NCI-H2029 (cell line): ENCODE measurements at places on chromosomes 13 and 19.

GRCh38 chr19:40561947-40562346, 14.7 kb upstream of the SHKBP1 start:
- no peak for DNase-seq

GRCh38 chr19:10353793-10354391, 14.5 kb upstream of the ICAM3 start:
- DNase-seq: no peak

DNA sequence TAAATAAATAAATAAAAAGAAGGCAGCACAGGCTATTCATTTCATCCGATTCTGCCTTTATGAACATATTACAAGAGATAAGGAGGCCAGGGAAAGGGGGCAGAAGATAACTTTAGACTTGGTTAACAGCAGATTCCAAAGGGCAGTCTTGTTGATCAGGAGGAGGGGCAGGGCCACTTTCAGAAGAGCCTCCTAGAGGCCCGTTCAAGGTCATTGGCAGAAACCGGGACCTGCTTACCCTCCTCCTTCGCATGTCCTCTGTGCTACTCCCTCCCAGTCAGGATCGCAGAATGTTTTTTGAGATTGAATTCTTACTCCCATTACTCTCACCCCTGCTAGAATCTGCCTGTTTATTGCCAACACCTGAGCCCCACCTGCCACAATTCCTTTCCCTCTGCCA, 217.0 kb upstream of the IPO5 start:
- no peak for DNase-seq

- DNase-seq: no peak
Measured at GRCh38 chr19:52527956-52528351, 486 bp downstream of the ZNF808 start.

DNA sequence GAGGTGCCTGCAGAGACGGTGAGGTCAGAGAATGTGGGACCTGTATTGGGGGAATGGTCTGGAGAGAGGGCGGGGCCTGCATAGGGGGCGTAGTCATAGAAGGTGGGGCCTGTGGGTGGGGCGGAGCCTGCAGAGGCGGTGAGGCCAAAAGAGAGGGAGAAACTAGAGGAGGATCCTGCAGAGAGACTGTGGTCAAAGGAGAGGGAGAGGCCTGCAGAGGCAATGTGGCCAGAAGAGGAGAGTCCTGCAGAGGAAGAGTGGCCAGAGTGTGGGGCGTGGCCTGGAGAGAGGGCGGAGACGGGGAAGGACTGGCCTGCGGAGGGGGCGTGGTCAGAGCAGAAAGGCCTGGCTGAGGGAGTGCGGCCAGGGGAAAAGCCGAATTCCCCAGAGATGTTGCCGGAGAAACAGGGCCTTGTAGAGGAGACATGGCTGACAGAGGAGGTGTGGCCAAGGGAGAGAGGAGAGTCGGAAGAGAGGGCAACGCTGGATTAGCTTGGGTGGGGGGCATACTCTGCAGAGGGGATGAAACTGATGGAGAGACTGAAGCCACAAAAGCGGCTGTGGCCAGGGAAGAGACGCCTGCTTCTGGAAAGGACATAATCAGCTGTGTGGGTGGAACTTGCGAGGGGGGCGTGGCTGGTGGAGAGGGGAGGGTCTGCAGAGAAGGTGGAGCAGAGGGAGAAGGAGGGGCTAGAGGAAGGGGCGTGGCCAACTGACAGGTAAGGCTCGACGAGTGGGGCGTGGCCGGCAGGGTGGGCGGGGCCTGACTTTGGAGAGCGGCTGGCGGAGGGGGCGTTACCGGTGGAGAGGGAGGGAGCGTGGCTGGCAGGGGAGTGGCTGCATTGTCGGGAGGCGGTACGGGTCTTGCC, 2.5 kb downstream of the PRR36 start:
- DNase-seq: peak; percentile 97

DNA sequence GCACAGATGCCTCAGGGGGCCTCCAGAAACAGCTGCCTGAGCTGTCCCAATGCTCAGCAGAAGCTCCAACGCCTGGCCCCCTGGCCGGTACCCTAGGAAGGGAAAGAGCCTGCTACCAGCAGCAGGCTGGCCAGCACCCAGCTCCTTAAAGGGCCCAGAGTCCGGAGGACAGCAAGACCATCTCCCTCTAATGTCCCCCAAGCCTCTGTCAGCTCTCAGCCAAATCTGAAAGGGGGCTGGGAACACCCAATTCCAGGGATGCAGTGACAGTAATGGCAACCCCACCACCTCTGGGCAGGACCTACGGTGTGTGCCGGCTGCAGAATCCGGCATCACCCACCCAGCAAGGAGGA, 4.2 kb downstream of the PPP6R1 start:
- no peak for DNase-seq

DNA sequence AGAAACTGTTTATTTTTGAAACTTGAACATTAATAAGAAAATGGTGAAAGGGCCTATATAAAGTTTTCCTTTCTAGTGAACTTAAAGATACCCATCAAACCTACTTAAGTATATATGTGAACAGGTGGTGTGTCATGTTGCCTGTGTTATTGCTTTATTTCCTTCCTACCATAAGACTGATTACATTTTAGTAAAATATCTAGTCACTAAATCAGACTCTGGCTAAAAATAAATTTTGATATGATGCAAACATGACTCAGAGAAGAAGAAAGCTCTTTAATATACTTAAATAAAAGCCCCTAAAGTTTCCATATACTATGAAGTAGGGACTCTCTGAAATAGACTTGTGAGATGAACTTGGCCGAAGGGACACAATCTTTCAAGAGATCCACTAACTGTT, 35.1 kb upstream of the FBXL3 start:
- DNase-seq: no peak

DNA sequence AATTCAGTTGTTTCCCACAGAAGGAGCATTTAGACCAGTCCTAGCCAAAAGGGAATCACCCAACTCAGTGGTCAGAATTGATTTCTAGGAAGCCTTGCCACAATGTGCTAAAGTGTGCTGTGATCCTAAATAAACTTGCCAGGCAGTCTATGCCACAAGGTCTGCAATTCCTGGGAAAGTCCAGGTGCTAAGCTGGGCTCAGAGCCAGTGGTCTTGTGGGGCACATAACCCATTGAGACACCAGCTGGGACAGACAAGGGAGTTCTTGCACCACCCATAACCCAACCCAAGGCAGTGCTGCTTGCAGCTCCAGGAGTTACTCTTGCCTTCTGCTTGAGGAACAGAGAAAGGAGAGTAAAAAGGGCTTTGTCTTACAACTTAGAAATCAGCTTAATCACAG, 489.5 kb upstream of the SPRY2 start:
- no peak for DNase-seq

- no peak for DNase-seq
Measured at GRCh38 chr13:79226938-79227337, 179.1 kb downstream of the RBM26 start.

DNA sequence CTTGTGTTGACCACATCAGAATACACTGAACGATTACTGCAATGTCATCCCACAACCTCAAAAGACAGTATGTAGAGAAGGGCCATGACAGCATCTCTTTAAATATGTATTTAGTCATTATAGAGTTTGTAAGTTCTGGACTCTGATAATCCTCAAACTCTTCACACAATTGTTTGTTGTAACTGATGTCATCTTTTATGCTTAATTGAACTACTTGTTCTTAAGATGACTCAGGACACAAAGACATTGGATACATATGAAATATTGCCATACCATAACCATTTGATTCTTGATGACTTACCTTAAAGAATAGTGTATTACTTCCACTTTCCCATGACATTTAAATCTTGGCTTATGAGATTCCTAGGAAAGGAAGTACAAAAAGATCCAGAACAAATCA, 347.6 kb downstream of the KLF5 start:
- DNase-seq: no peak

GRCh38 chr19:44689290-44690130, 9.4 kb upstream of the CEACAM16 start:
- peak; percentile 46 for DNase-seq

DNA sequence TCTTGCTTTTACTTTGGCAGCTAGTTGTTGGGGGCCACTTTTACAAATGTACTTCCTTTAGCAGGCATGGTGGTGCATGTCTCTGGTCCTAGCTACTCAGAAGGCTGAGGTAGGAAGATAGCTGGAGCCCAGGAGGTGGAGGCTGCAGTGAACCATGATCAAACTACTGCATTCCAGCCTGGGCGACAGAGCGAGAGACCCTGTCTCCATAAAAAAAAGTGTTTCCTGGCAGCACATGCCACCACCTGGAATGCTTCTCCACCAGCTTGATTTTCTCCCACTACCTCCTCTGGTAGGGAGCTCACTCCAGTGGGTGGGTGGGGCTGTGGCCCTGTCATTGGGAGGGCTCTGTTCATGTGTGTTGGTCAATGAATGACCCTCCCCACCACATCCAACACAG, 12.5 kb downstream of the FZR1 start:
- no peak for DNase-seq

GRCh38 chr13:50468849-50469669, 374.4 kb downstream of the DLEU7 start:
- DNase-seq: no peak

- DNase-seq: no peak
Measured at GRCh38 chr13:74128156-74128767, 5.9 kb downstream of the KLF12 start.

DNA sequence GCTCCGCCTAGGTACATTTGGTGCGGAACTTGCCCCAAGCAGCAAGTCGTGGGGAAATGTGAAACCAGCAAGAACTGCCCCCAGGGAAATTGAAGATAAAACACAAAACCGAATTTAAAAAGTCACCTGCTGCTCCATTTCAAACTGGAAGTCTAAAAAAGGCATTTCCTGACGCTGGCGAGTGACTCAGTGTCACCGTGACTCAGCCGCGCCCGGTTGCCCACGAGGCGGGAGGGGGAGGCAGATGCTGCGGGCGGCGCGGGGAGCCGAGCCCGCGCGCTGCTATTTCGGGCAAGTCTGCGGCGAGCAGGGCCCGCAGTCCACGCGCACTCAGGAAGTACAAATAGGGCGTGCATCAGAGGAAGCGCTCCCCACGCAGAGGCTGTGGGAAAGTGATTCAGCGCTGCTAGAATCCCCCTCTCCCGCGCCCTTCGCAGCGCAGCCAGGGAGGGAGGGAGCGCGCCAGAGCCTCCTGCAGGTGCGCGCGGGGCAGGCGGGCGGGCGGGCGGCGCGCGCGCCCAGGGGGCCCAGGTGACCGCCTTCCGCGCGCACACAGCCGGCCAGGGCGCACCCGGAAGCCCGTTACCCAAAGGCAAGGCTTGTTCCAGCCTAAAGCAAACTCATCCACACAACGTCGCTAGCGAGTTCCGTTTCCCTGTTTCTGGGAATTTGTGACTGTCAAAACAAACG, 168.8 kb downstream of the COL4A1 start:
- peak; percentile 88 for DNase-seq

DNA sequence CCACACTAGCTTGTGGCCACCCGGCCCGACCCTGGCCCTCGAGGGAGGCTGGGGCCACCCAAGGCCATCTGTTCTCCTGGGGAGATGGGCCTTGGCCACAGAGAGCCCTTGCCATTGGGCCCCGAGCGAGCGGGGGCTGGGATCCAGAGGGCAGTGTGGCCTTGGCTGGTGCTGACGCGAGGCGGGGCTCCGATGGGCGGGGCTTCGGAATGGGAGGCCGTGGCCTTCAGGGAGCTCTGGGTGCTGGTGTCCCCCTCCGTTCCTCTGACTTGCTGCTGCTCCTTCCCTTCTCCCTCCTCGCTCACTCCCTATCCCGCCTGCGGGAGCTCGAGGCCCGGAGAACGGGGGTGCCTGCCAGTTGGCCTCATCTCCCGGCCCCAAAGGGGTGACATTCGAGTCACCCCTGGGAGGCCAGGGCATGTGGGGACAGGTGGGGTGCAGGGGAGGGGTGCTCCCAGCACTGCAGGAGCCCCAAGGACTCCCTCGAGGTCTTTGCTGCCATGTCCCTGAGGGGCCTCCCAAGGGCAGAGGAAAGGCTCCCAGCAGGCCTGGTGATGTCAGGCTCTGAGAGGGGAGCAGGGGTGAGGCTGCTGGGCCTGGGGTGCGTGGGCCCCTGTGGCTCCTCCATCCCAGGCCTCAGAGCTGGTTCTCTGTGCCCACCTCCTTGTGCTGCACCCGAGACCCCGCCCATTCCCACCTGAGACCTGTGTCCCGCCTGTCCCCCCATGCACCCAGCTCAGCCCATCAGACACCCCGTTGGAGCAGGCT, 4.2 kb downstream of the NCLN start:
- no peak for DNase-seq

DNA sequence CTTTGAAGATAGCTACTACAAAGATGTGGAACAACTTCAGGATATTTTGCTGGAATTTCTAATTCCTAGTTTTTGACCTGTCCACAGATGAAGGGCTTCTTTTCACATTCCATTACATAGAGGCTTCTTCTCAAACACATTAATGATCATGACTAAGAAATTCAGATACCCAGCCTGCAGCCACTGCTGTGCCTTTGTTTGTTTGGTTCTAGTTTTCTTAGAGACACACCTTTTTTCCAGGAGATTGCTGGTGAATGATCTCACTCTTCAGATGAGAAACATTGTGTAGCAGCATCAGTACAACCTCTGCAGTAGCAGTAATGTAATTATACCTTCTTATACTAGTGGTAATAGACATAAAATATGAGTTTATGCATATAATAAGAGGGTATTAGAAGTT, 5.0 kb downstream of the TDRD3 start:
- no peak for DNase-seq

GRCh38 chr19:36401475-36401874, 17.0 kb downstream of the ZFP82 start:
- DNase-seq: no peak

DNA sequence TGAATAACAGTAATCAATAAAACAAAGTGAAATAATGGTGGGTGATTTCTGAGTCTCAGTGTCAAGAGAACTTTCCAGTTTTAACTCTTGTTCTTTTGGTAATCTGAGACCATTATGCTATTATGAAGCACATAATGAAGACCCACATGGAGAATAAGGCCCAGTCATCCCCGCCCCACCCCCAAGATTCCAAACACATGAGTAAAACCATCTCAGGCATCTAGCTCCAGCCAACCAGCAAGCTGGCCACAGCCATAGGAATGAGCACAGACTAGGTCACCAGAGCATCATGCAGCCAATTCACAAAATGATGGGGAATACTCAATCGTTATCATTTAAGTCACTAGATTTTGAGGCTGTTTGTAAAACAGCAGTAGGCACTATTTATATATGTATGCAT, 1769.0 kb upstream of the PCDH20 start:
- no peak for DNase-seq

DNA sequence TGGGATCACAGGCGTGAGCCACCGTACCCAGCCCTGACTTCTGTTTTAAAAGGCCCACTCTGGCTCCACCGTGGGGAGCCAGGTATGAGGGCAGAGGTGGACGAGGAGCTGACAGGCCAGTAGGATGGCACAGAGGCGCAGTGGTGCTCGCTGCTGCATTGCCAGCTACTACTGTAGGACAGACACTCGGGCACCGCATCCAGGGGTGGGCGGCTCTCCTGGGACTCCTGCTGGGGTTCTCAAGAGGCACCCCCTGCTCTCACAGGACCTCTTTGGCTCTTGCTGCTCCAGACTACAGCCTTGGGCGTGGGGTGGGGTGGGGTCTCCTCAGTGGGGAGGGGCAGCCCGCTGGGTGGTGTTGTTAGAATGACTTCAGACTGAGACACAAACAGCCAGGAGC, 53.4 kb downstream of the LATS2 start:
- no peak for DNase-seq

DNA sequence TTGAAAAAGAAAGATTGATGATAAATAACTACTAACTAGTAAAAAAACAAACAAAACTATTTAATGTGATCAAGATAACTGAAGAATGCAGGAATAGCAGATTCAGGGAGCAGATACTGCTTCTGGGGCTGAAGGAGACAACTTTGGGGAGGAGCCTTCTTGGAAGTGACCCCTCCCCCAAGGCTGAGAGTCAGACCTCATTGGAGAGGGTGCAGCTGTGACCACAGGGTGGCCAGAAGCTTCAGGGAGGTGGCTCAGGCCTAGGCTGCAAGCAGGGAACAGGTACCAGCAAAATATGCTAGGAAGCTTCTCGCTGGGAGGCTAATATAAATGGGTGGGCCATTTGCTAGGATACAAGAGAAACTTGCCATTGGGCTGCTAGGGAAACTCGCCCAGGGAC, 149.9 kb downstream of the MYO16 start:
- no peak for DNase-seq
